ENCODE measurements at places on chromosomes 7 and 10. TPM values are rescaled to one million over a fixed set of nuclear protein-coding genes. Genes with fewer than 3 reads are reported as not detected.

DNA sequence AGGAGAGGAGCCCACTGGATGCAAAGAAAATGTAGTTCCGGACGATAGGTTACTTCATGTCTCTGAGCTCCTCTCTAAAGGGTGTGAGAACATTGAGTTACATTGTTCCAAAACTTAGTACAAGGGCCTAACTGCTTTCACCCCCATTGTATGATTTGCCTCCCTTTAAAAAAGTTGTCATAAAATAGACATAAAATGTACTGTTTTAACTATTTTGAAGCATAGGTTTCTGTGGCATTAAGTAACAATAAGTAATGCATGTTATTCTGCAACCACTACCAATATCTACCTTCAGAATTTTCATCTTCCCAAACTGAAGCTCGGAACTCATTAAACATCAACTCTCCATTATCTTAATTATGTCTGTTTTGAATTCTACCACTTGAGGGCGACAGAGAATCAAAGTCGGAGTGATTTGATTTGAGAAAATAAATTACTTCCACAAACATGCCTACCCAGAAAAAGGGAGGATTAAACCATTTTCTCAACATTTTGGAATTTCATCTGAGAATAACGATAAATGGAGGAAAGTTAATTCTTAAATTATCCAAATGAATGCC, 2.7 kb downstream of the IGFBP1 start:
- H3K4me1 ChIP-seq = no peaks in the 10 kb centered on the region
- no peak overlapping the region for H3K27ac ChIP-seq
- DNase-seq = peak; percentile 35
- H3K36me3 ChIP-seq = no peaks in the 10 kb centered on the region
- no peaks in the 10 kb centered on the region for H3K27me3 ChIP-seq
- H3K4me3 ChIP-seq = no peak overlapping the region

GRCh38 chr10:132632091-132632561, 94.5 kb downstream of the INPP5A start:
- H3K4me3 ChIP-seq = no peak overlapping the region
- no peak for DNase-seq
- no peaks in the 10 kb centered on the region for H3K36me3 ChIP-seq
- peak overlapping the region; percentile 82 for H3K27ac ChIP-seq
- H3K27me3 ChIP-seq = no peaks in the 10 kb centered on the region
- H3K4me1 ChIP-seq = peaks cover 74% of the 10 kb centered on the region

DNA sequence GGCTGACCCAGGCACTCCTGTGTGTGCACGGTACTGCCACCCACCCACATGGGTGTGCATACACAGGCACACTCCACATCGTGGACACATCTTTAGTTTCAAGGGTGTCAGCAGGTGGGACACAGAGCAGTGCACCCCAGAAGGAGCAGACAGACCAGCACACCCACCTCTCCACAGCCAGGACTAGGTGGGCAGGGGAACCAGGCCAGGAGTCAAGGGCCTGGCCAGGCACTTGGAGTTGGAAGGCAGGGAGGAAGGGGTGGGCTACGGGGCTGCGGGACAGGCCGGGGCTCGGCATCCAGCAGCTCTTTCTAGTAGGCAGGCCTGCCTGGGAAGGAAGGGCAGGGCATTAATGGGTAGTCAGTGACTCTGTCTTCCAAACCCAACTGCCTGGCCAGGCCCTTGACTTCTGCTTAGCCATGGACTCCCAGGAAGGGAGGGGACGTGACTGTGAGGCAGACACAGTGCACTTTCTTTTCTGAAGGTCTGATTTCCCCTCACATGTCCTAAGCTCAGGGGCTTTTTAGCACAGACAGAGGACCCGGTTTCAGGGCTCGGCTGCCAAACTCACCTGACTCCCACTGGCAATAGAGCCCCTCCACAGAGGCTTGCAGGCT, 14.6 kb downstream of the RASGEF1A start:
- no peak for DNase-seq
- H3K4me3 ChIP-seq = no peak overlapping the region
- H3K27me3 ChIP-seq = no peaks in the 10 kb centered on the region
- H3K27ac ChIP-seq = no peak overlapping the region

DNA sequence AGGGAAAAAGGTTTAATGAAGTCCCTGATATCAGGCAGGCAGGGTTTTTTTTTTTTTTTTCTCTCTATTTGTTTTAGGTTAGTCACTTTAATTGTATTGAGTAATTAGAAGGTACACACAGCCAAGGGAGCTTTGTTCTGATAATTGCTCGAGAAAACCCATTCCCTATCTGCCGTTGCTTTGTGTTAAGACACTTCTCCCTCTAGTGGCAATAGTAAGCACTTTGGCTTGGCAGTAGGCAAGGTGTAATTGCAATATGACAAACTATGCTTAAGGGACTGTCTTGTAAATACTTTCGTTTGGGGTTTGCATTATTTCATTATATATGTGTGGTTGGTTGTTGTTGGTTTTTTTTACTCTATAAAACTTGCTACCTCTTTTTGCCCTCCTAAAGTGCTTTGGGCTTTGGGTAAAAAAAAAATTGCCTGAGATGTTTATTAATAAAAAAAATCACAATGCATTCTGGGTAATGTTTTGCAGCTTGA, 113.4 kb downstream of the BTRC start:
- H3K27ac ChIP-seq = no peak overlapping the region
- H3K36me3 ChIP-seq = no peaks in the 10 kb centered on the region
- H3K4me3 ChIP-seq = no peak overlapping the region
- no peaks in the 10 kb centered on the region for H3K4me1 ChIP-seq

DNA sequence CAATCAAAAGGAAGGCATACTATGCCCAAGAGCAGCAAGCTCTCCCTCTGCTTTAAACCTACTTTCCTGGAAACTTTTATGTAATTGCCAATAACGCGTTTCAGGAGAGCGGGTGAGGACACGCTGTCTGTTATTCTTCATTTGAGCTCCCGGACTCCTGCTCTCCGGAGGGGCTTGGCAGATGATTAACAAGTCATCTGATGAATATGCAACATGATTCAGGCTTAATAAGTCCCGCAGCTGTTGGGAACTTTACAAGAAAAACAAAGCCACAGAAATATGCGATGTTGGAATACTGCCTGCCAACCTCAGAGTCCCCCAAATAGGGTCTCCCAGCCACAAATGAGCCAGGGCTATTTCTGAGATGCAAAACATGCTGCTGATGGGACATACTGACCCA, 348.0 kb downstream of the GPAM start:
- H3K27me3 ChIP-seq = no peaks in the 10 kb centered on the region
- H3K4me1 ChIP-seq = peaks cover 6% of the 10 kb centered on the region
- no peak overlapping the region for H3K27ac ChIP-seq
- peak; percentile 34 for DNase-seq

GRCh38 chr7:128737867-128738385, 1.2 kb upstream of the CALU start:
- no peaks in the 10 kb centered on the region for H3K36me3 ChIP-seq
- H3K4me1 ChIP-seq = peaks cover 21% of the 10 kb centered on the region
- peak overlapping the region; percentile 96 for H3K27ac ChIP-seq
- H3K27me3 ChIP-seq = no peaks in the 10 kb centered on the region

GRCh38 chr10:106267591-106267990, 896.9 kb downstream of the SORCS1 start:
- DNase-seq = no peak
- H3K4me1 ChIP-seq = no peaks in the 10 kb centered on the region

DNA sequence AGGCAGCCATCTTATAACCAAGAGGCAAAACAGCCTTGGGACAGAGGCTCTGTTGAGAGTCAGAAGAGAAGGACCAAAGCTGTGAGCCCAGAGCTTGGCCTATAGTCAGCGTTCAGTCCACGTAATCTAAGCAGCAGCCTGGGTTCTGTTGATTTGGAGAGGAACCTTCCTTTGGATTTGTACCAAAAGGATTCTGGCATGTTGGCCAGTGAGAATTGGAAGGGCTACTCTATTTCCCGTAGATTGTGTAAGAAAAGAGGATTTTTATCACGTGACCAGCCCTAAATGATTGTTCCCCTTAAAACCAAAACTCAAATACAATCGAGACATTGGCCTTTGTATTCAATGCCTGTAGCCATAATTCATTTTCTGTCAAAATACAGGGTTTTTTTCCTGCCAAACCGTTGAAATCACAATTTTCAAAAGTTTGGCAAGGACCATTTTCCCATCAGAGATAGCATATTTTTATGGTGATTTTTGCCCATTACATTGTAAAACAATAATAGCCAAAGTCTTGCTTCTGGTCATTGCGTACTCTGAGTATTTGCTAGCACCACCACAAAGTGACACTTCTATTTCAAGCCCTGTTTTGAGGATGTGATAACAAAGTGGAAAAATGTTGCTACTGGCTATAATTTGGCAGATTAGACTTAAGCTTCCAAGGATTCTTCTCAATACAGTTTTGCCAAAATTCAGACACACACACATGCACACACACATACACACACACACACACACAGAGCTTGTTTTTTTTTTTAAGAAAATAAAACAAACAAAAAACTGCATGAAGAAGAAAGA, 23.1 kb upstream of the BMPER start:
- no peaks in the 10 kb centered on the region for H3K36me3 ChIP-seq
- no peak overlapping the region for H3K27ac ChIP-seq
- peak; percentile 52 for DNase-seq
- no peaks in the 10 kb centered on the region for H3K27me3 ChIP-seq
- H3K4me1 ChIP-seq = no peaks in the 10 kb centered on the region

- H3K27me3 ChIP-seq = no peaks in the 10 kb centered on the region
- no peaks in the 10 kb centered on the region for H3K4me1 ChIP-seq
- no peak overlapping the region for H3K27ac ChIP-seq
- H3K4me3 ChIP-seq = no peak overlapping the region
- DNase-seq = no peak
- H3K36me3 ChIP-seq = no peaks in the 10 kb centered on the region
These were observed 244.2 kb downstream of the CREB5 start for GRCh38 chr7:28656529-28656928.

DNA sequence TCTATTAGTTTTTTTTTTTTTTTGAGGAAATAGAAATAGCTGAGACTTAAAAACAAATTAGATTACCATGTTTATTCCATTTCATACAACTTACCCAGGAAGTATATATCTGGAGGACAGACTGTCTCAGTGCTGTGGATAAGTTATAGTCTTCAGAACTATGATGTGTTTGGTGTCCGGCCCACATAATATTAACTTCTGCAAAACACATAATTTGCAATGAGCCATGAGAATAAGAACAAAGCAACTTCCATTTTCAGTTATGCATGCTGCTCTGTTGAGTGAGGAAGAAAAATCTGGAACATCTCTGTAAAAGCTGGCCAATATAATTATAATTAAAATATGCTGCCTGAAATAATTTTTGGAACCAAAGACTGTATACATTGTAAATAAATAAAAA, 130.9 kb downstream of the AGMO start:
- peaks cover 5% of the 10 kb centered on the region for H3K4me1 ChIP-seq
- H3K36me3 ChIP-seq = no peaks in the 10 kb centered on the region
- no peak overlapping the region for H3K4me3 ChIP-seq
- H3K27me3 ChIP-seq = no peaks in the 10 kb centered on the region
- no peak overlapping the region for H3K27ac ChIP-seq
- no peak for DNase-seq

GRCh38 chr7:41887416-41887815, 184.5 kb upstream of the INHBA start:
- H3K27ac ChIP-seq = no peak overlapping the region
- no peaks in the 10 kb centered on the region for H3K27me3 ChIP-seq
- no peak overlapping the region for H3K4me3 ChIP-seq

DNA sequence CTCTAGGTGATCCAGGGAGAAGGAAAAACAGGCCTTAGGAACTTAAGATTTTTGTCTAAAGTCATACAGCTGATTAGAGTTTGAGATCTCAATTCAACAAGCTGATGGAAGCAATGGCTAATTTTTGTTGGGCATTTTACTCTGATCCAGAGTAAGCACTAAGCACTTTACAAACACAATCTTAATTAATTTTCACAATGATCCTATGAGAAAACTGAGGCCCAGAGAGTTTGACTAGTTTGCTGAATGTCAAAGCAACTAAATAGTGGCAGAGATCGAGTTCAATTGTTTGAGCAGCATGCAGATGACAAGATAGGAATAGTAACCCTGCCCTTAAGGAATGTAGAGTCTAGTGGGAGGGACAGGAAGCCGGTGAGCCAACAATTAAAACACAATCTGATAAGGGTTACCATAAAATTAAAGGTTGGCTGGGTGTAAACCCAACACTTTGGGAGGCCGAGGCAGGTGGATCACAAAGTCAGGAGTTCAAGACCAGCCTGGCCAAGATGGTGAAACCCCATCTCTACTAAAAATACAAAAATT, 13.5 kb upstream of the RPEL1 start:
- H3K27ac ChIP-seq = no peak overlapping the region
- no peak overlapping the region for H3K4me3 ChIP-seq
- no peaks in the 10 kb centered on the region for H3K27me3 ChIP-seq
- no peak for DNase-seq

GRCh38 chr10:110392121-110392520, 87.4 kb upstream of the SMNDC1 start:
- peaks cover 9% of the 10 kb centered on the region for H3K4me1 ChIP-seq
- no peak overlapping the region for H3K27ac ChIP-seq
- no peaks in the 10 kb centered on the region for H3K27me3 ChIP-seq
- H3K4me3 ChIP-seq = no peak overlapping the region
- no peak for DNase-seq
- no peaks in the 10 kb centered on the region for H3K36me3 ChIP-seq

GRCh38 chr10:84537447-84537931, 209.1 kb downstream of the CCSER2 start:
- H3K27me3 ChIP-seq = no peaks in the 10 kb centered on the region
- no peak overlapping the region for H3K4me3 ChIP-seq
- H3K27ac ChIP-seq = no peak overlapping the region
- DNase-seq = peak; percentile 50
- H3K36me3 ChIP-seq = no peaks in the 10 kb centered on the region

- no peak overlapping the region for H3K4me3 ChIP-seq
- DNase-seq = no peak
- peaks cover 46% of the 10 kb centered on the region for H3K36me3 ChIP-seq
These were observed 19.1 kb downstream of the WDR86 start for GRCh38 chr7:151390598-151391357.

GRCh38 chr7:112056409-112056808, 149.8 kb downstream of the DOCK4 start:
- H3K27ac ChIP-seq = no peak overlapping the region
- H3K36me3 ChIP-seq = no peaks in the 10 kb centered on the region
- no peaks in the 10 kb centered on the region for H3K4me1 ChIP-seq
- no peak for DNase-seq

The PDK4 gene
- total RNA-seq = 490 TPM

The WDR86 gene
- 139 TPM for total RNA-seq

The SMO gene
- total RNA-seq = 26.4 TPM

The ARHGEF5 gene
- 9.8 TPM for total RNA-seq

The CHCHD1 gene
- 17.8 TPM for total RNA-seq

The PSAP gene
- total RNA-seq = 857 TPM

The CCDC3 gene
- 141 TPM for total RNA-seq

The OR9A2 gene
- not detected for total RNA-seq
